ENCODE measurements at places on chromosomes 2 and 18. TPM values are rescaled to one million over a fixed set of nuclear protein-coding genes. Genes with fewer than 3 reads are reported as not detected.

DNA sequence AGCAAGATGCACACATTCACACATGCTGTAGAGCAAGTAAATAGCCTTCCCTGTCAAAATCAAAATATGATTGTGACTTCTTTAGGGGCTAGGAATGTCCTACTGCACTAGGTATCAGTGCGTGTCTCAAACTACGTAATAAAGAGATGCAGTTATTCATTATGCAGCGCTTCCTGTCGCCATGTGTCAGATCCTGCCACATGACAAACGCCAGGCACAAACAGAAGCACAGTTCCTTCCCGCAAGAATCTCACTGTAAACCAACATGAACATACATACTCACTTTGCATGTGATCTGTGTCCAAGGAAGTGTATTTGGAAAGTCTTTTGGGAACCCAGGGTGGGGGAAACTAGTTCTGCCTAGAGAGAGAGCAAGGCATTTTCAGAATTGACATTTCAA is 599.9 kb downstream of the RNF144A start:
- DNase-seq = no peak

DNA sequence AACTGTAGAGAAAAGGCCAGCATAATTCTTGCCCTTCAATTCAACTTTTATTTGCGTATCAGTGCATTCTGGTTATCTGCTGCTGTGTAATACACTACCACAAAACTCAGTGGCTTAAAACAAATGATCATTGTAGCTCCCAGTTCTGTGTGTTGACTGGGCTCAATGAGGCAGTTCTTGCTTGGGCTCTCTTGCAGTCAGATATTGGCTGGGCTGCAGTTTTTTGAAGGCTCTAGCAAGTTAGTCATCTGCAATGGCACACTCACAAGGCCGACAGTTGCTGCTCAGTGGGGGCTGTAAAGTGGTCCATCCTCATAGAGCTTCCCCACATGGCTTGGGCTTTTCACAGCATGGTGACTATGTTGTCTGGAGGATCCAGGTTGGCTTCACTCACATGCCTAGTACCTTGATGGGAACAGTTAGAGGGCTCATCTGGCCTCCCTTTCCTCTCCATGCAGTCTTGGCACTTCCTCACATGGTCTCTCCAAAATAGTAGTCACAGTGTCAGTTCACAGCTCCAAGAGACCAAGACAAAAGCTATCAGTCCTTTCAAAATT is 110.6 kb upstream of the TNP1 start:
- no peak for DNase-seq

DNA sequence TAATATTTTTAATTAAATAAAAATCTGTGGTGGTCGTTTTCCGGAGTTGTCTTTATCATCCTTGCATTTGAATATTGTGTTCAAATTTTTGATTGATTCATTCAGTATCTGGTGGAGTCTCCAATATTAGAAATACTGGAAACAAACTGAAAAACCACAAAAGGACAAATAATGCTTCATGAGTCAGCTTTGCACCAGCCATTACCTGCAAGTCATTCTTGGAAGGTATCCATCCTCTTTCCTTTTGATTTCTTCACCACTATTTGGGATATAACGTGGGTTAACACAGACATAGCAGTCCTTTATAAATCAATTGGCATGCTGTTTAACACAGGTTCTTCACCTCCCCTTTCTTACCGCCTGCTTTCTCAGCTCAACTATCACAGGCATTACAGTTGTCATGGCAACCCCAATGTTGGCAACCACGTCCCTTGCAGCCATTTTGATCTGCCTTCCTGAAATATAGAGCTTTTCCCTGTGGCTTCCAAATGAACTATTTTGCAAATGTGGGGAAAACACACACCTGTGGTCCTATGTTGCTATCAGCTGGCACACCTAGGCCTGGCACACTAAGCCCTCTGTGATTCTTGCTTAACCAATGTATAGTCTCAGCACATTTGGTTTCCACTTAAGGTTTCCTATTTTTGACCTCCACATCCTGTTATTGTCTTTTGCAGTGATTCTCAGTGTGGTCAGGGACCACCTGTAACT is 6.5 kb downstream of the CTLA4 start:
- DNase-seq = no peak

DNA sequence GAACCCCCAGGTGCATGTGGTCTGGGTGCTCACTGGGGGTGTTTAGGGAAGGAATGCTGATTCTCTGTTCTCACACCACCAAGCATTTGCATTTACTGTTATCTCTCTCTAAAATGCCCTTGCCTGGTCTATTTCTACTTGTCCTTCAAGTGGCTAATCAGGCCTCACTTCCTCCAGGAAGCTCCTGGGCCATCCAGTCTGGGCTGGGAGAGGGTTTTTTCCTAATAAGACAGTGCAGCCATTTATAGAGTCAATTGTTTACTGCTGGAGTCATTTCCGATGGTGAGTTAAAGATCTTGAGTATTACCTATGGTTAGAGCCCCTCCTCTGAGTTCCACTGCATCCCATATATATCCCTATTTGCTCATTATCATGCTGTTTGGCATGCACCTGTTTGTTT is 25.2 kb upstream of the ITGA6 start:
- DNase-seq = no peak

DNA sequence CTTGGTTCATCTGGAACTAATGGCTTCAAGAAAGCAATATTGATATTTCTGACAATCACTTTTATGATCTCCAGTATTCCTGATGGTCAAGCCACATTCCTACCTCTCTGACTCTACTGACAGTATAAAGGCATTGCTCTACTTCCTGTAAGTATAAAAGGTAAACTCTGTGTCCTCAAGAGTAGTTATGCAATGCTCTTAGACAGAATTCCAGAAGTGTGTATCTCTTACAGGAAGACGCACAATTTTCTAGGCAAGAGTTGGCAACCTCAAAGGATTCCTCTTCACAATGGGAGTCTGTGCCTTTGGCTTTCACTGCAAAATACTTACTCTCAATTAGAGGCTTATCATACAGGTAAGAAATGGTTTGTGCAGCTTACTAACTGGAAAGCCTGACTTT is 100.1 kb downstream of the THADA start:
- no peak for DNase-seq

DNA sequence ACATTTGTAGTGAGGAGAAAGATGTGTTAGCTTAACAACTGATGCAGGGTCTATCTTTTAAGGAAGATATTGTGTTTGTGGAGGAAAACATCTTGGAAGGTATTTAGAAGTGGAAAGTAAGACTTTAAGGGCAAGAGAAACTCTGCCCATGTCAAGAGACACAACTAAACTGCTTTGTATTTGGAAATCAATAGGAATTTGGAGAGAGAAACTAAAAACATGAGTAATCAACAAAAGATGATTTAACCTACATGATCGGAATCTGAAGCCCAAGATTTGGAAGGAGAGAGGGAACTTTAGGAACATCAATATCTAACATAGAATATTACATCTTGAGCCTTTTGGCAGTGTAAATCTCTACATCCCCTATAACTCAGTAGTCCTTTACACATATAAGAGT is 184.2 kb upstream of the COL3A1 start:
- no peak for DNase-seq

GRCh38 chr2:70967189-70967588 is 11.2 kb upstream of the ANKRD53 start:
- DNase-seq = no peak

DNA sequence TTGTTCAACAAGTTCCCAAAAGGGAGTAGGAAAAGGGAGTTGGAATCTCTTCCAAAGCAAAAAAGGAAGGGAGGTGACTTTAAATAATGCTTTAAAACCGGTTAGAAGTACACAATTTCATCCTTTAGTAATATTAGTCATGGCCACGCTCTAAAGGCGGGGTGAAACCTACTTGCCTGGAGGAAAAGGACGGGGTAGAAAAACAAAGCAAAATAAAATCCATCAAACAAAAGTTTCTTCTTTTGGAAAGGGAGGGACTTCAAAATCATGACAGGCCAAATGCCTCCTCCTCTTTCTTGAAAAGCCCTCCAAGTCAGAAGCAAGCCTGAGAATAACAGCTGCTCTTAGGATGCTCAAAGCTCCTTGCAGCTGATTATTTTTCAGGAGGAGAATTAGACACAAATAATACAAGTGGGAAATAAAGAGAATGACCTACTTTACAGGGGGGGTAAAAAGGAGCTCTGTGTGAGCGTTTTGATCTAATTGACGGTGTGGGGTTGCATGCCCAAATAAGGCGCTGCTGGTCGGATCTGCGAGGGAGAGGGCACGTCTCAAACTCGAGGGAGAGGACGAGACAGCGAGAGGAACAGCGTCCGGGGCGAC is 1.8 kb upstream of the NPAS2 start:
- no peak for DNase-seq

GRCh38 chr2:230564805-230565779 is 147.6 kb upstream of the CAB39 start:
- no peak for DNase-seq

- DNase-seq = no peak
These were observed 15.2 kb downstream of the EN1 start for GRCh38 chr2:118832071-118832790.

DNA sequence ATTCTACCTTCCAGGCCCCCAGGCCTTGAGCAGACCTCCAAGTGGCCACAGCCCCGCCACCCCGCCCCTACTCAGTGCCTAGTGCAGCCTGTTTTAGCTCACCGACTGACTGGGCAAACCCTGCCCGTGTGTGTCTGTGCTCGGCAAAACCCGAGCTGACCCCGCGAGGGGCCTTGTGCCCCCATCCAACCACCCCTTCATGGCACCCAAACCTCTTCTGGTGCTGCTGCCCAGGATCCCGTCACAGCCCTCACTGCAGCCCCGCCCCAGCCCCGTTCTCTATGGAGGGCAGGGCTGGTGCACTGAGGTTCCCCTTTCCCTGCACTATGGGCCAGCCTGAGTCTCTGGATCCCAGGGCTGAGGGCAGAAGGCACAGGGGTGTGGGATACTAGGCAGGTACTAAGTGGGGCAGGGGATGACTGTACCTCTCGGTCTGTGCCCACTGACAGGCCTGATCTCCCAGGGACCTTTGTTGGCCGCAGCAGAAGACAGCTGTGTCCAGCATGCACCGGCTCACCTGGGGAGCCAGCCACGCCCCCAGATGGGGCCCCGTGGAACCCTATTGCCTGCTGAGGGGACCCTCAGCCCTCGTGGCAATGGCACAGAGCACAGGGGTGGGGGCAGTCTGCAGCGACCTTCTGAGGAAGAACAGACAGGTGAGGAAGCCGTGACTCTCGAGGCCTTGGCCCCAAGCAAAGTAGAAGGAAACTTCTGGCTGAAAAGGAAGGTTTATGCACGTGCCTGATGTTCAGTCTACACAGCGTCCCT is 69.9 kb upstream of the OTOS start:
- DNase-seq = no peak

LDAH gene
- polyA plus RNA-seq = 43.8 TPM

NOL4 gene
- polyA plus RNA-seq = 4.1 TPM

TBR1 gene
- polyA plus RNA-seq = not detected

DHRS9 gene
- 0.84 TPM for polyA plus RNA-seq

RBFA gene
- 30.1 TPM for polyA plus RNA-seq
